Naive B cell (primary cell): ENCODE measurements at places on chromosomes 1 and 21. TPM values are rescaled to one million over a fixed set of nuclear protein-coding genes. Genes with fewer than 3 reads are reported as not detected.

The RASSF5 gene
- polyA plus RNA-seq, result 155 TPM

DNA sequence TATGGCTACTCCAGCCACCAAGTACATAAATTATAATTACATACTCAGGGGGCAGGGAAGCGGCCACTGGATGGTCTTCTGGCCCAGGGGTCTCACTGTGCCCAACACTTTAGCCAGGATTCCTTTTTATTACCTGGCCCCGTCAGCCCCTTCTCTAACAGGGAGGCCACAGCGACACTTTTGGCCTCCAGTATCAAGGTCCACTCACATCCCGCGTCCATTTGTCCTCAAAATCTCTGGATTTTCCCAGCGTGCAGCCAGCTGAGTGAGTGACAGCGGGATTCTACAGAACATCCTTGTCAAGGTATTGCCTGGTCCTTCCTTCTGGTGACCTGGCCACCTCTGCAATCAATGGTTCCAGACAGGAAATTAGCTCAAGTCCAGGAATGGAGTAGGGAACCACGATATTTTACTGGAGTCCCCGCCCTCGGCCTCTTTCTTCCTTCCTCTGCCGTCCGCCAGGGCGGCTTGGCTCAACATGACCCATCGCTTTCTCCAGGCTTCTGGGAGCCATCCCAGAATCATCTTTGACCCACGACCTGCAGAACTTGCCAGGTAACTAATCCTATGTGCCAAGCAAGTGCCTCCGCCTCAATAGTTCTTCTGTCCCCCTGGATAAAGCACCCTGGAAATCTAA lies 2.7 kb upstream of the COL6A2 start:
- DNase-seq, result no peak

DNA sequence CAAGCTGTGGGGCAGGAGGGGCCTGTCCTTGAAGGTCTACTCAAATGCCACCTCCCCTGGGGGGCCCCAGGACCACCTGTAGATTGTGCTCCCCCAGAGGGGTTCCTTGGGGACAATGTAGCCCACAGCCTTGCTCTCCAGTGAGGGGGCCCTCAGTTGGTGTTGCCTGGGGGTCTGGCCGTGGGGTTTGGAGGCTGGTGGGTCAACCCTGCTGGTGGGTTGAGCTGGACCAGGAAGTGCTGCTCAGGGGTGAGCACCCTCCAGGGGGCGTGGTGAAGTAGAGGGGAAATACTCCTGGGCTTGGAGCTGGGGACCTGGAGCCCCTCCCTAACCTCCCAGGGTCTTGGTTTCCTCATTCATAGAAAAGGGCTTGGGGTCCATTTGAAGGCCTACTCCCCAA lies 143.6 kb upstream of the WNT4 start:
- DNase-seq, result no peak

The ANKRD35 gene
- not detected for polyA plus RNA-seq

- DNase-seq, result no peak
These were observed 30.4 kb downstream of the SLC30A7 start for GRCh38 chr1:100926240-100926639.

GRCh38 chr1:3902571-3903091 lies 2.6 kb upstream of the C1orf174 start:
- no peak for DNase-seq

The SOAT1 gene
- polyA plus RNA-seq, result 43.9 TPM
